ENCODE measurements at places on chromosomes 4 and X.

GRCh38 chr4:57303012-57303751 lies 193.0 kb upstream of the IGFBP7 start:
- no peak for DNase-seq

GRCh38 chr4:147408189-147408588 lies 72.7 kb upstream of the EDNRA start:
- no peak for DNase-seq

DNA sequence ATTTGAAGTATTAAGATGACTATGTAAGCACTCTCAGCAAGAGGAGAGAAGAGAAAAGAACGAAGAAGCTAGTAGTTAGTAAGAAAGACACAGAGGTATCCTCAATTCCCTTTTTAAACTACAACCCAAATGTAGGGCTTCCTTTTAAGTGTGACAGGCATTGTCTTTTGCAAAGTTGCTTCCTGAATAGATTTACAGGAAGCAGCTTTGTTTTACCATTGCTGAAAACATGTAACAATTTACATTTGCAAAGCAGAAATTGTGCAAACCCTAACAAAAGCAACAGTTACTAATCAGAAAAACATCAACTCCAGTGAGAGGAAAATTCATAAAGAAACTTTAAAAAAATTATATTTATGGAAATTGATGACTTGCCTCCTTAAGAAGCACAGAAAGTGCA lies 96.4 kb downstream of the FAM13A start:
- DNase-seq, result no peak

DNA sequence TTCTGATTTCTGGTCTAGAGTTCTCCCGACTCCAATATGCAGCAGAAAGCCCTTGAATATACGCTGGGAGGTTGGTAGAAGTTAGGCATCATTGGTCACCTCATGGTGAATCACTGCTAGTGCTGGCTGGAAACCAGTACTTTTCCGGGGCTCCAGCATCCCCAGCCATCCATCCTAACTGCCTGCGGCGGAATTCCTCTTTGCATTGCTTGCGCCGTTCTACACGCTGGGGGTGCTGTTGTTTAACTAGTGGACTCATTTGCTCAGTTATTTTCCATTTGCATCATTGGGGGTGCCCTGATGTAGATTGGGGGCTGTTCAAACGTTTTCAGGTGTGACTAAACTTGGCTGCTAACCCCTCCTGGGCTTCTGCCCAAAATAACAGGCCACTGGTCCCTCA lies 23.3 kb upstream of the GPR50 start:
- DNase-seq, result no peak

DNA sequence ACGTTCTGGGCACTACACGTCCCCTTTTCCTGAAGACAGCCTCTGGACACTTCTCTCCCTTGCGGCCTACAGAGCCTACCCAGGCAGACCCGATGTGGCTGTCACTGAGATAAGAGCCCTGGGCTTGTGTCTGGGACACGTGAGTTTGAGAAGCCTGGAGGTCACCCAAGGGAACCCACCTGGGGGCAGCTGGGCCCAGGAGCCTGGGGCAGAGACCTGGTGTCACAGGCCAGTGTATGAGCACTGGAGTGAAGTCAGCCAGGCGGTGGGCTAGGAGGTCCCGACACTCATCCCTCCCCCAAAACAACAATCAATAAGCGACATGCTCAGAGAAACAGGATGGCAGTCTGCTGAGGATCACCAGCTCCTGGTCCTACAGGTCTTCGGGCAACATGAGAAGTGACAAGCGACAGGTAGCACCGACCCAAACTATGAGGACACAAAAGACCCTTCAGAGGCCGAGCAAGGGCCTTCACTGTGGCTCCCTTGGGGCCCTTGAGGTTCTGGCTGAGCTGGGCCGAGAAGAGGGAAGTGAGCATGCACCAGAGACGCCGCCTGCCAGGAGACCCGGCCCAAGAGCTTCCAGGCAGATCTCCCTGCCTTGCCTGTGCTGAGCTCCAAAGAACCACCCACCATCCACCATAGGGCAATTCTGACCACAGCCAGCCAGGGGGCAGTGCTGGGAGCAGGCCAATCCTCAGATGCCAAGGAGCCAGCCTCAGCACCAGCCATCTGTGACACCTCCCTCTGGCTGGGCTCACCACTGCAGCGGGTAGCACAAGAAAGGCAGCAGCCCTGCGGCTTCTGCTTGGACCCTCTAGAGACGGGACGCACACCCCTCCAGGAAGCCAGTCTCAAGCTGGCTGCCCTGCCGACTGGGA lies 11.0 kb upstream of the DUSP9 start:
- DNase-seq, result no peak

DNA sequence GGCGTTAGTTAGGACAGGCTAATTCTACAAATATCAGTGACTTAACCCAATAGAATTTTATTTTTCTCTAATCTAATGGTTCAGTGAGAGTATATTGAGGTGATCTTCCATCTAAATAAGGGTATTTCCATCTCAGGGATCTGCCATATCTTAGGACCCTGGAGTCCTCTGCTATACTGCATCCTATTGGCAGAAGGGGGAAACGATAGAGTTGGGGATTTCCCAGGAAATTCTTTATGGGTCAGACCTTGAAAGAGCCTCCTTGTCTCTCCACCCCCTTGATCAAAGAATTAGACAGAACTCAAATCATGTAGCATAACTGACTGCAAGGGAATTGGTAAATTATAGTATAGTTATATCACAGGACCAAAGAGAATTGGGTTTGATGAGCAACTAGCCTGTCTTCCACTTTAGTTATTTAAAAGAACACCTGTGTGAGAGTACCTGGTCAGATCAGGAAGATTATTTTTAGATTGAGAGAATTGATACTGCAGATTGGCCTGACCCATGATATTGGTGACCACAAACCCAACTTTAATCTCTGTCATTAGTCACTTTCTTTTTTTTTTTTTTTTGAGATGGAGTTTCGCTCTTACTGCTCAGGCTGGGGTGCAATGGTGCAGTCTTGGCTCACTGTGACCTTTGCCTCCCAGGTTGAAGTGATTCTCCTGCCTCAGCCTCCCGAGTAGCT lies 25.6 kb downstream of the SMARCA5 start:
- DNase-seq, result no peak

Data from stimulated activated CD8-positive, alpha-beta memory T cell treated with anti-CD3 and anti-CD28 coated beads, Interleukin-4, amount 100 ng/mL, for 4 hours (primary cell).